Renal pelvis (tissue), 12 donors: ENCODE measurements at places on chromosomes 6 and 20.

DNA sequence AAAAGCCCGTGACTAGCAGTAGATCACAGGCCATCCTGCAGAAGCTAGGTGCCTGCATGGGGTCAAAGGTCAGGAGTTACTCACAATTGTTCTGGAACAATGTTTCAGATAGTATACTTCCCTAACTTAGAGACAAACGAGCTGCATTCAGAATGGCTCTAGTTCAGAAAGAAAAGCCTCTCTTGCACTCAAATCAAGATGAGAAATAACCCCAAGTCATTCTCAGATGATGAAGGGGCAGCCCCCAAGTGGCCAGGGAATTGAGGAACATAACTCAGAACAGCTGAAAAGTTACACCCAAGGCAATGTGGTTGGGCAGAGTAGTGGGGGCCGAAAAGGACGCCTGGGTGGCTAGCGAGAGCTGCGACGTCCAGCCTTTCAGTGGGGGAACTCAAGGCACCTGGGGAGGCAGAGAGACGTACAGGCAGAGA, 27.8 kb downstream of the FYN start:
- no peak for DNase-seq

DNA sequence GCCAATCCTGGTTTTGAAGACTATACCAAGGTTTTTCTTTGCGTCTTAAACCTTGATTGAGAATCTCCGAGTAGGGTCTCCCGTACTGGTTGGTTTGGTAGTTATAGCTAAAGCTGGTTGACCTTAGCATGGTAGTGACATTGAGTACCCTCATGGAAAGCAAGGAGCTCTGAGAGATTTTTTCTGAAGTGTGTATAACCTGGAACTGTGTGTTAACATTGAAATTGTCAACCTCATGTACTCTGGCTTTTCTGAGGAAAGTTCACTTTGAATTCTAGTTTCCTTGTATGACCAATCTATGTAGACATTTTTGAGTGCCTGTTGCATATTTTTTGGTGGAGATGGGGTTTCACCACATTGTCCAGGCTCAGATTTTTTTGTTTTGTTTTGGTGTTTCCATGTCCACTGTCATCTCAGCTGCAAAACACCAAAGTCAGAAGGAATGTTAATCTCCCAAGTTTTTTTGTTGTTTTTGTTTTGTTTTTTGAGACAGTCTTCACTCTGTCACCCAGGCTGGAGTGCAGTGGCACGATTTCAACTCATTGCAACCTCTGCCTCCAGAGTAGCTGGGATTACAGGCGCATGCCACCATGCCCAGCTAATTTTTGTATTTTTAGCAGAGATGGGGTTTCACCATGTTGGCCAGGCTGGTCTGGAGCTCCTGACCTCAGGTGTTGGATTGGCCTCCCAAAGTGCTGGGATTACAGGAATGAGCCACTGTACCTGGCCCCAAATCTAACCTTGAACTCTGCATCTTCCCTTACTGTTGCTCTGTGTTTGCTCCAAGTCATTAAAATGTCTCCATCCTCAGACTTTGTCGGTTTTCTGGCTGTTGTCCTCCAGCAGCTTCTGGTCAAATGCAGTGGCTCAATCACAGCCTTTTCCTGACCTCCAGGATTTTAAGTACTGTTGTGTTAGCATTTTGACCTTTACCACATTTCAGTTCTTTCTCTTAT, 4.3 kb downstream of the RPS12 start:
- no peak for DNase-seq

DNA sequence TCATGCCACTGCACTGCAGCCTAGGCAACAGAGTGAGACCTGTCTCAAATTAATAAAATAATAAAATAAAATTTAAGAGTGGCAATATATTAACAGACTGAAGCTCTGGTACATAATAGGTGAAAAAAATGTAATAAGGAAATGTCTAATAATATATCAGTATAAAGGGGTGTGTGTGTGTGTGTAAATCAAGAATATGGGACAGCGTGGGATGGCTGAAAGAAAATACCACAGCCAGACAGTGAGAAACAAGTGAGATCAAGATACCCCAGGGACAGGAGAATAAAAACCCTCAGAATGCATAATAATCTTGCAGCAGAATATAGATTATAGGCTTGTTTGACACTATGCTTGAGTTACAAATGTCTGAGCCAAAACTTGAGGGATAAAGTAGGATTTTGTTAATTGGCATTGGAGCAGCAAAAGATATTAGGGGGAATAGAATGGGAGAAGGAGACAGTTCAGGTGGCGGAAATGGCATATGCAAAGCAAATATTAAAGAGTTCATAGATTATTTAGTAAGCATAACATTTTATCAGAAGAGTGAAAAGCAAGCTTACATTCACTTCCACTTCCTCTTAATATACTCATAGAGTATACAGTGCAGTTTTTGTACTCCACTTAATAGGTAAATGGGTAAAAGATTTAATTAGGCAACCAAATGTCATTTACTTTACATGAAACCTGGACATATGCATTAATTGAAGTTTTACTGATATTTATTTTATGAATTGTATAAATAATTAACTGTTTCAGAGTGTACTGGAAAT, 398.5 kb upstream of the GJE1 start:
- DNase-seq: no peak

GRCh38 chr6:51842061-51842803, 245.2 kb downstream of the PKHD1 start:
- no peak for DNase-seq

DNA sequence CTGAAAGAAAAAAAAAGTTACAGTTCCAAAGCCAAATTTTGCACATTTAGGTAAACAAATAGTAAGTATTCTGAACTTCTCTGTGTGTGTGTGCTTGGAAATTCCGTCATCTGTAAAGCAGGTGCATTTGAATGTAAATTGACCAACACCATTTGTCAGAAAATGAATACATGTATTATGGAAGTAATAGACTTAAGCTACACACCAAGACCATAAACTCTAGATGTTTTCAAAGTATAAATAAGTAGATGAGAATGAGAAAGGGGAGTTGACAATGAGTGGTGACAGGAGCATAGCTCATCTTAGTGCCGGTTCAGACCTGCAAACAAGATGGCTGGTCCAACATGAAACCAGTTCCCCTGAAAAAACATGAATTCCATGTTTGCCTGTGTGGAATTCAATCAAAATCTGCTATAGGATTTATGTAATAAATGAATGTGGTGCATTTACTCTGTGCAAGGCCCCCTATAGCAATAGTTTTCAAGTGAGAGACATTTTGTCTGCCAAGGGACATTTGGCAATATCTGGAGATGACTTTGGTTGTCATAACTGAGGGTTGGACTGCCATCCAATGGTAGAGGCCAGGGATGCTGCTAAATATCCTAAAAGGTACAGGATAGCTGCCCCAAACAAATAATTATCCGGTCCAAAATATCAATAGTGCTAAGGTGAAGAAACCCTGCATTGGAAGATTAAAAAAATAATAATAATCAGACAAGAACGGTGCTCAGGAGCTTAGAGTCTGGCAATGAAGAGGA, 11.0 kb upstream of the FILIP1 start:
- DNase-seq: no peak

GRCh38 chr6:163170294-163170883, 244.1 kb upstream of the QKI start:
- DNase-seq: no peak

GRCh38 chr6:8780653-8781052, 345.3 kb upstream of the SLC35B3 start:
- DNase-seq: no peak

GRCh38 chr20:49501917-49502316, 19.4 kb upstream of the KCNB1 start:
- no peak for DNase-seq

DNA sequence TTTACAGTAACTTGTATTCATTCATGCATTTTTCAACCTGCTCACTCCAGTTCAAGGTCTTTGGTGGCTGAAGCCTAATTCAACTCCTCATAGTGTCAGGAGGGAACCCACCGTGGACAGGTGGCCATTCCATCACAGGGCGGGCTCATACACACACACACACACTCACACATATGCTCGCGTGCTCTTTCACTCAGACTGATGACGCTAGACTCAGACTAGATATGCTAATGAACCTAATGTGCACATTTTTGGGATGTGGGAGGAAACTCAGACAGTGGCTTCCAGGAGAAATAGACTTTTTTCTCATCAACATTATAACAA, 56.7 kb downstream of the TRIM27 start:
- no peak for DNase-seq
